ENCODE measurements at places on chromosomes 13 and 19. TPM values are rescaled to one million over a fixed set of nuclear protein-coding genes. Genes with fewer than 3 reads are reported as not detected.

The SHD gene
- 0.94 TPM for total RNA-seq

DNA sequence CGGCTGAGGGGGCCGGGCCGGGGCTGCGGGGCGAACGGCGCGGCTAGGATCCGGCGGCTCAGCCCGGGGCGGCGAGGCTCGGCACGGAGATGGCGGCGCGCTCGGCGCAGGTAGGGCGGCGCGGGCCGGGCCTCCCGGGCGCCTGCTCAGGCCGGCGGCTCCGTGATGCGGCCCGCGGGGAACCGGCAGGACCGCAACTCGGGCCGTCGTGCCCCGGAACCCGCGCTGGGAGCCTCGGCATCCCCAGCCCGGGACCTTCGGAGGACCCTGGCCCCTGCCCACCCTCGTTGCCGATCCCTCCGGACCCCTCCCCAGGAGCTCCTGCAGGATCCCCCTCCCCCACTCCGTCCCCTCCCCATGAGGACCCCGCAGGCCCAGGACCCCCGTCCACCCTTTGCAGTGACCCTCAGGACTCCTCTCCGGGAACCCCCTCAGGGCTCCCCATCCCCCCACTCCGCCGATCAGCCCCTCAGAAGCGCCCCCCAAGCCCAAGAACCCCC, 304 bp downstream of the EVI5L start:
- no peak for DNase-seq

The ZNF506 gene
- 69.3 TPM for total RNA-seq

- no peak for DNase-seq
These were observed 379.3 kb upstream of the SGCG start for GRCh38 chr13:22801402-22802003.

DNA sequence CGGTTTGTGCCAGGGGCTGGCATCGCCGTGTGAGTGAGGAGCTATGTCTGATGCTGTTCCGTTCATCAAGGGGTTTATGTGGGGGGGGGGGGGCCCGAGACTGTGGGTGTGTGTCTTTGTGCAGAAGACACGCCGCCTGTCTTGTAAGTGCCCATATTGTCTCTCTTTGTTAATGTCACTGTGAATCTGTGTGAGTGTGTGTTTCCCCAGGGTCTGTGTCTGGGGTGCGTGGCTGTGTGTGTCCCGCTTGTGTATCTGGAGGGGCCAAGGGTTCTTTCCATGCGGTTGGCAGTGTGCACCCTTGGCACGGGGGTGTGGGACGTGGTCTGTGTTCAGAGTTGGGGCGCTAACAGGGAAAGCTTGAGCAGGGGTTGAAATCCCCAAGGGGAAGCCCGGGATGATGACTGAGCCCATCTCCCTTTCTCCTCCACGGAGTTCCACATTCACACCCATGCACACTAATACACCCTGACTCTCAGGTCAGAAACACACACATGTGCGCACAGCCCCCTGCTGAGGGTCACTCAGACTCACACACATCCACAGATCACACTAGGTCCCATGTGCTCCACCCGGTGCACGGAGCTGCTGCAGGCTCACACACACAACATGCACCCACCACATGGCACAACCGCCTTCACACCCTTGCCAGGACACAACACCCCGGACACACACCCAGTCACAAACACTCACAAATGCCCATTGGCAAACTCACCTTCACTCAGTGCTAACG, 1.8 kb downstream of the NCAN start:
- DNase-seq = no peak

- DNase-seq = no peak
These were observed 427.9 kb downstream of the ZNF536 start for GRCh38 chr19:30799865-30800755.

GRCh38 chr13:112062072-112062567, 4.8 kb upstream of the SOX1 start:
- DNase-seq = no peak

The GMIP gene
- total RNA-seq = 14.3 TPM

The ZNF549 gene
- total RNA-seq = 18.7 TPM

The DOHH gene
- 10.6 TPM for total RNA-seq

- DNase-seq = no peak
These were observed 193.7 kb upstream of the RXFP2 start for GRCh38 chr13:31545616-31546015.

The VSTM2B gene
- total RNA-seq = 12.3 TPM

- DNase-seq = no peak
These were observed 7.9 kb upstream of the ARHGAP33 start for GRCh38 chr19:35767288-35768081.

DNA sequence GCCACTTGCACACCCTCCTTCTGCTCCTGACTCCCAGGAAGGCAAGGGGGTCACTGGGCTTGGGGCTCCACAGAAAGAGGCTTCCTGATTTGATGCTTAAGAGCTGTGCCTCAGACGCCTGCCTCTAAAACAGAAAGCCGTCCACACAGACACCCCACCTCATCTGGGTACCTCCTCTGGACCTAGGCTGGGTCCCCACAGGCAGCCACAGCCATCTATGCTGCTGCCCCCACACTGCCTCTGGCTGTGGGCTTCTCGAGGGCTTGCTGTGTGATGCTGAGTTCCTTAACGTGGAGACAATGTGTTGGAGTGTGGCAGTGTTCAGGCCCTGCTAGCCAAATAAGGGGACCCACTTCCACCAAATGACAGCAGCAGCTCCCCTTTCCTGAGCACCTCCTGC, 8.5 kb upstream of the ZSCAN22 start:
- DNase-seq = no peak

- DNase-seq = no peak
These were observed 4.1 kb downstream of the UBXN6 start for GRCh38 chr19:4453232-4454179.

The NAPSA gene
- total RNA-seq = 0.16 TPM

GRCh38 chr19:40668991-40669614, 21.3 kb downstream of the NUMBL start:
- no peak for DNase-seq

DNA sequence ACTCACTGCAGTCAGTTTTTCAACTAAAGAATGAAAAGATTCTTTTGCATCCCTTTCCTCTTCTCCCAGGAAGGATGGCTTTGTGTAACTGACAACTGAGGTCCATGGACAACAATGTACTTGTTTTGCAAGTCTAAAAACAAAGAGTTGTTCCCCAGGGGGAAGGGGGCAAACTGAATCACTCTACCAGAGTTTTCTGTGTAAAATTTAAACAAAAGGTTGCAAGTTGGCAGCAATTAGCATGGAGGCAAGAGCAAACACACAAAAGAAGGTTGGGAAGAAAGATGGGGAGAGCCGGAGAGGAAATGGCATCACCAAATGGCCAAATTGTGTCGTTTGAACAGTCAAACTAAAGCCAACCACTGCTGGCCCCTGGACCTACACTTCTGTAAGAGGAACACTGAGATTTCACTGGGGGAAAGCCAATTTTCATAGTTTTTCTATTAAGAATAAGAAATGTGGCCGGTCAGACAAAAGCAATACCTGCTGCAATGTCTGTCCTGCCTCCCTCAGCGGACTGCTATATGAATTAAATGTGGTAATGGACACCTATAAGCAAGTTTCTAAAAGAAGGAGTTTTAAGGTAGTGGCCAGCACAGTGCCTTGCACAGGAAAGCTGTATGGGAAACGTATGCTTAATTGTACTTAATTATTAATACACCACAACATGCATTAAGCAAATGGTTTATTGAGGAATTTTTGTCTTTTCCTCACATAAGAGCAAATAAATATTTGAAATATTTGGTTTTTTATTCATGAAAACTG, 16.1 kb upstream of the SACS start:
- no peak for DNase-seq

The CGB1 gene
- total RNA-seq = not detected

The ITM2B gene
- 135 TPM for total RNA-seq

GRCh38 chr19:1833540-1833939, 14.7 kb downstream of the REXO1 start:
- DNase-seq = no peak

DNA sequence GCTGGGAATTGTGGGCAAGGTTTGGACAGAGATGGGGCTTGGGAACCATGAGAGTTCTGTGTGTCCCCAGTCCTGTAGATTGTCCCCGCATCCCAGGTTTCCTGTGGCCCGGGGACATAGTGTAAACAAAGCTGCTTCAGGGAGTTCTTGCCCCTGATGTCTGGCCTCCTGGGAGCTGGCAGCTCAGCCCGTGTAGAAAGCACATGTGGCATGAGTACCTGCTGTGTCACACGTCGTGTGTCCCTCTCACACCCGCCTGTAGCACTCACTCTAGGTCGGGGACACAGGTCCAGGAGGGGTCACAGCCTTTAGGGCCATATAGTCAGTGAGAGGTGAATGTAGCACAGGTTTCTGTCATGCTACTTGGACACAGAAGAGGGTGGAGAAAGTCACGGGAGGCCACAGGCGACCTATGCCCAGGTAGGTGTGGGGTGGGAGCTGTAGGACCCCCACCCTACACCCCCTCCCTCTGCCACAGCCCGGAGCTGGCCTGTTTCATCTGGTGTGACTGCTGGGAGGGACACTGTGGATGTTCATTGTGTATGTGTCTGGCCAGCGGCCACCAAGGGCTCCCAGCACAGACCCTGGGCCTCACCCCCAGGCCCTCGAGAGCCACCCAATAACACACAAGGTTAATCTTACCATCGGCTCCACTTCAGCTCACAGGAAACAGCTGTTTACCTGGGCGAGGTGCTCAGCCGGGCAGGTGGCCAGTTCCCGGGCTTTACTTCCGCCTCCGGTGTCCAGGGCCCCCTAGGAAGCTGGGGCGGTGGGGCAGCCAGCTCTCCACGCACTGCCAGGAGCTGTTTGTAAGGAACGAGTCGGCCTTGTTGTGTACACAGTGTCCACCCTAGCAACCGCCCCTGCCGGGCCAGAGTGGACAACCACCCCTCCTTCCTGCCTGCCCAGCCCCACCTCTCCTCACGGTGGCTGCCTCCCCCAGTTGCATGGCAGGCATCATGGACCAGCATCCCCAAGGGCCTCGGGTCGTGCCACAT, 49.7 kb downstream of the COMP start:
- no peak for DNase-seq

DNA sequence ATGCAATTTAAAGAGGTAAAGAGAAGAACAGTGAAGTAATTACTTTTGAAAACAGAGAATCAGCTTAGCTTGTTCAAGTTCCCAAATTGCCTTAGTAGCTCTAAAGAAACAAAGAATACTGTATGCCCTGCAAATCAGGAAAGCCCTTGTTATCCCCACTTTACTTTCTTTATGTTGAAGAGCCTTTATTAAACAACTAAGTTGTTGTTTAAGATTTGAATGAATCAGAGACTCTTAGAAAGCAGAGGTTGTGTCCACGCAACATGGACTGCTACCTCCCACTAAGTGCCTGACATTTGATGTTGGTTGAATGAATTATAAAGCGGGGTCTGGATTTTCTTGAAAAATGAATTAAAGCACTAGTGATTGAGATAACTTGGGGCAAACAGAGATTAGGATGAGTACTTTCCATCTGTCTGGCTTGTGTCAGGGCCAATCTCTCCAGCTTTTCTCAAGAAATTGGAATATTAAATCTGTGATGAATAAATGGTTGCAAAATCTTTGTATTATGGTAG, 214.7 kb downstream of the POSTN start:
- DNase-seq = no peak

GRCh38 chr19:31610018-31610417, 260.8 kb upstream of the TSHZ3 start:
- no peak for DNase-seq

The EPSTI1 gene
- total RNA-seq = 3.4 TPM

- no peak for DNase-seq
These were observed 87.9 kb downstream of the URI1 start for GRCh38 chr19:30029721-30030510.

The ZSCAN1 gene
- 0.62 TPM for total RNA-seq

GRCh38 chr13:76440568-76440967, 445.6 kb downstream of the KCTD12 start:
- no peak for DNase-seq

DNA sequence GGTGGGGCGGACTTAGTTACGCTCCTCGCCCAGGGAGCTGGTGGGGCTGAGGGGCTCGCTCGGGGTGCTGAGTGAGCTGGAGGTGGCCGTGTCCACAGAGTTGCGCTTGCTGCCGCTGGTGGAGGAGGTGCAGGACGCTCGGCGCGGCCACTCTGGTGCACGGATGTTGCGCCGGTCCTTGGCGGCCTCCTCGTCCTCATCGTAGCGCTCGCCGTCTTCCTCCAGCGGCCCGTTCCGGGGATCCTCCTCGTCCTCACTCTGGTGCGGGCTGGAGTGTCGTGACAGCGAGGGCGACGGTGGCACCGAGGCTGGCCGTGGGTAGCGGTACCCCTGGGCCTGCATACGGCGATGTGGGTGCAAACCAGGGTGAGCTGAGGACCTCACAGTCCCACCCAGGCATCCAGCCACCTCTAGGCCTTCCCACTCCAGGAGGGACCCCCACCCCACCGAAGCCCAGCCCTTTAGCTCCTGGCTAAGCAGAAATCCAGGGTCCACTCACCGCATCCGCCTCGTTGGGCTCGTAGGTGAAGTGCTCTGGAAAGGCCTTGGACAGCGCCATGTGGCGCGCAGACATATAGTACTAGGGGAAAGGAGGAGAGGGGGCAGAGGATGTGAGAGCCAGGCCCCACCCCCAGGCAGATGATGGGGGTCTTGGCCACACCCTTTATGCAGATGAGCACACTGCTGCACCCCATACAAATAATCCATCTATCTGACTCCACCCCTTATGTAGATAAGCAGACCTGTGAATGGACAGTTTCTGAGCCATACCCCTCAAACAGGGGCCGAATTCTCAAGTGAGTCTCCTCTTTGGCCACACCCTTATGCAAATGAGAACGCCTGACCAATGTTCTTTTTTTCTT, 4.4 kb downstream of the FTL start:
- DNase-seq = no peak

GRCh38 chr19:35267818-35268535, 785 bp upstream of the USF2 start:
- DNase-seq = no peak

DNA sequence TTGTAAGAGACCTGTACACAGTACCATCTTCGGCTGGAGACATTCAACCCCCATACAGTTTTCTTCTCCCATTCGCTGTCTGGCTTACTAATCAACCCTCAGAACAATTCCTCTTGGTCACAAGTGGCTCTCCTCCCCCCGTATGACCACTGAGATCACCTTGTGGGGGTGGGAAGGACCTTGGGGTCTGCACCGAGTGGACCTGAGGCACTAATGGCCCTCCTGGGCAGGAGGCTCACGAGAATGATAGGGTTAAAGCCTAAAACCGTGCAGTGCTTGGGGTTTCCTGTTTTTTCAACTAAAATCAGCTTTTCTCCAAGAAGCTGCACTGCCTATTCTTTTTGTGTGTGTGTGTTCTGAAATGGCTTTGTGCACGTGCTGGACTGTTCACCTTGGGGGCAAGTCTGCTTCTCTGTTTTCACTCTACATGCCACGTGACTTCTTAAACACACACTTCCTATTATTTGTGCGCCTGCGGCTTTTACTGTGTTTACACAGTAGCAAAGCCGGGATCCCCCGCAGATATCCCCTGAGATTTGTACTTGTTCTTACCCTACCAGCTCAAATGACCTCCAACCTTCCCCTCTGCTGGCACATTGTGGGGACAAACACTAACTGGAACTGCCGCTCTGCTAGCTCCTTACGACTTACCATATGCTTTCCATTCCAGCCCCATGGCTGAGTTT, 12.3 kb downstream of the RBM26 start:
- no peak for DNase-seq

GRCh38 chr13:30422054-30422839, at the start of gene UBE2L5:
Gene UBE2L5 (plus strand): TSS chr13:30422493. CDS start chr13:30427991, 5,498 bp downstream.
- DNase-seq = peak; percentile 67
